ENCODE measurements at places on chromosomes 6 and 20.

DNA sequence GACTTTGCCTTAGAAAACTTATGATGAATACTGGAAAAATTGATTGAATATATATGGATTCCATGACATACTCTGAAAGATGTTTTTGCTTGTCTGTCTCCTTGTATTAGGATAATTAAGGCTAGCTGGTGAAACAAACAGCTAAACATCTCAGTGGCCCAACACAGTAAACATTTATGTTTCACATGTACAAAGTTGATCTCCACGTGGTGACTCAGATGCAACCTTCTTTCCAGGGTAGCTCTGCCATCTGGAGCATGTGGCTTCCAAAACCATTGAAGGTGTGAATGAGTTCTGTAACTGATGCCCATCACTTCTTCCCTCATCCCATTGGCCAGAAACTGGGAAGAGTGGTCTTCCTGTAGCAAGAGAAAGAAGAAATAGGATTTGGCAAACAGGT, 196.3 kb downstream of the TSHZ2 start:
- DNase-seq: no peak

GRCh38 chr20:12110711-12111110, 193.0 kb downstream of the BTBD3 start:
- no peak for DNase-seq

DNA sequence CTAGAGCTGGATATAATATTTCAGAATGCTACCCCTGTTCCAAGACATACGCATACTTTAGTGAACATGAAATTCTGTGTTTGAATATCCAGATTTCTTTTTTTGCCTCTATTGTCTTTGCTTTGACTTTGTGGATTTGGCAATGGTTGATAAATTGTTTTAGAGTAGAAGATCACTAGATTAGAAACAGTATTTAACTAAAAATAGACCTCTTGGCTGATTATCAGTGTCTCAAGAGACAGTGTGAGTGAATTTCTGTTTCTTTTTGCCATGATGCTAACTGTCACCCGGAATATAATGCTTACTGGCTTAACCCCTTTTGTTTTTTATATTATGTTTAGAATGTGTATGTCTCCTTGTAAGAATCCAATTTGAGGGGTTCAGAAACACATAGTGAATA, 102.5 kb downstream of the PLCB1 start:
- no peak for DNase-seq

GRCh38 chr6:111748231-111748647, 125.0 kb downstream of the FYN start:
- DNase-seq: no peak

DNA sequence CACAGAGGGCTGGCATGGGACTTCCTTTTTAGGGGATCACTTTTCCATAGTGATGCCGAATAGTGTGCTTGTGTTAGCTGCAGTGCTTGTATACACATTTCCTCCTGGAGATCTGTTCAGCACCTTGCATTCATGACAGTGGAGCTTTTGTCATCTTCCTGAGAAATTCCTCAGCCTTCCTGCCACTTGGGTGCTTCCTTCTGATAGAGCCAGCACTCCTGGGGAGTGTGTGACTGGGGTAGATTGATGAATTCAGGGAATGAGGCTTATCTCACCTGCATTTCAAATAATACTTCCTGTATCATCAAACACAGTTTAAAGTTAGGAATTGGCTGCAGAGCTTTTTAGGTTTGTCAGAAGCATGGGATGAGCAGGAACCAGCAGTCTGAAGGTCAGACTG, 48.8 kb upstream of the SCGN start:
- no peak for DNase-seq

DNA sequence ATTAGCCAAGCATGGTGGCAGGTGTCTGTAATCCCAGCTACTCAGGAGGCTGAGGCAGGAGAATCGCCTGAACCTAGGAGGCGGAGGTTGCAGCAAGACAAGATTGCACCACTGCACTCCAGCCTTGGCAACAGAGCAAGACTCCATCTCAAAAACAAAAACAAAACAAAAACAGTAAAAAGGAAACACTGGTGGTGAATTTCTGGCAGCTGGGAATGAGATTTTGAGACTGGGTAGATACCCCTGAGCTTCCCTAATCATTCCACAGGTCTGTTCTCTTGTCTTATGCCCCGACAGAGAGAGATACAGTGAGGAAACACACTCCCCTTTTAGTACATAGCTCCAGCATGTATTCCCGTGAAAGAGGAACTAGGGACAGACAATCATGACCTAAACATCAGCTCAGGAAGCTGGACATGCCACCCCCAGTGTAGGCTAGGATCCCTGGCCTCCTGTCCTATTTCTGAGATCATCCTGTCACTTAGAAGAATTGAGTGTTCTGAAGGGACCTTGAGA, 9.6 kb downstream of the MAN1A1 start:
- no peak for DNase-seq

GRCh38 chr20:43842126-43843020, 72.3 kb upstream of the TOX2 start:
- no peak for DNase-seq

DNA sequence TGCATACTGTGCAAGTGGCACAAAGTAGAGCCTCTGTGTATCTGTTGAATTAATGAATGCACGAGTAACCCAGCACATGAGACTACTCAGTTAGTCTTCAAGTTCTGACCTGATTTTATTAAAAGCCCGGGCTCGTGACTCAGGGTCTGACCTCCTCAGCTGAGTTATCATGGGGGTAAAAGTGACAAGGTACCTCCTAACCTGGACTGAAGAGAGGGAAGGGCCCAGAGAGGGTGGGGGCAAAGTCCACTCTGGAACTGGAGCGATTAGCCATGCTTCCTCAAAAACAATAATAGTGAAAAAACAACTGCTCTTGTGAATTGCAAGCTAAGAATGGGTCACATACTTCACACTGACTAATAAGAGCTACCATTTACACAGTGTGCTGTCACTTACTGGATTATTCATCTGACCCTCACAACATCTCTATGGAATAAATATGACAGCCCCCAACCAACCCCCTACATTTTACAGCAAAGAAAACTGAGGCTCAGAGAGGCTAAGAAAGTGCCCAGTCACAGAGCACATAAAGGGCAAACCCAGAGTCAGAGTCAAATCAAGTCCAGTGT, 26.7 kb downstream of the TRERF1 start:
- no peak for DNase-seq

- DNase-seq: no peak
These were observed 370.1 kb upstream of the MMS22L start for GRCh38 chr6:97653076-97653475.

DNA sequence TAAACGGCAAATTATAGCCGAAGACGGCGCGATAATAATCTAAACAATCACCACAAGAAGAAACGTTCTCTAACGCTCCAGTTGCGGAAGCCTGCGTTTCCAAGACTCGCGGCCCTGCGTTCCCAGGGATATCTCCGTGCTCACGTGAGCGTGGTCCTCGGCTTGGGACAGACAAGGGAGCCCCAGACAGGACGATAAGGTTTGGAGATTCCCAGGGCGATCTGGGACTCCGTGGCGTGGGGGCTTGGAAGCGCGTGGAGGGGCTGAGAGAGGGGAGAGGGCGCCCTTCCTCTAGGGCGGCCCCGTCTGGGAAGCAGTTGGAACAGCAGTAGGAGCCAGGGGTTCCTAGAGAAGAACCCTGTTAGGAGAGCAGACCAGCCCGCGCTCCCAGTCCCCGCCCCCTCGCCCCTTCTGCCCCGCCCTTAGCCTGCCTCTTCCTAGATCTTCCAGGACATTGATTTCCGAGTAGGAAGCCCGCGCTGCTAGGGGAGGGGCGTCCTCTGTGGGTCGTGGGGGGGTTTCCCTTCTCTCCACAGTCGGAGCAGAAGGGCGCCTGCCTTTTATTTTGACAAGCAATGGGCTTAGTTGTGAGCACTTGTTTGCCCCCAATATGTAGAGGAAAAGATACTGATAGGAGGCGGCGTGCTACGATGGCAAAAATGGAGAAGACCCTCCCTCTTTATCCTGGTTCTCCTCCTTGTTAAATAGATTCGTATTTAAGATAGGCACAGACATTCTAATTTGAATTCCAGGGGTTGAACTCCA, 10.6 kb downstream of the NRN1 start:
- no peak for DNase-seq

DNA sequence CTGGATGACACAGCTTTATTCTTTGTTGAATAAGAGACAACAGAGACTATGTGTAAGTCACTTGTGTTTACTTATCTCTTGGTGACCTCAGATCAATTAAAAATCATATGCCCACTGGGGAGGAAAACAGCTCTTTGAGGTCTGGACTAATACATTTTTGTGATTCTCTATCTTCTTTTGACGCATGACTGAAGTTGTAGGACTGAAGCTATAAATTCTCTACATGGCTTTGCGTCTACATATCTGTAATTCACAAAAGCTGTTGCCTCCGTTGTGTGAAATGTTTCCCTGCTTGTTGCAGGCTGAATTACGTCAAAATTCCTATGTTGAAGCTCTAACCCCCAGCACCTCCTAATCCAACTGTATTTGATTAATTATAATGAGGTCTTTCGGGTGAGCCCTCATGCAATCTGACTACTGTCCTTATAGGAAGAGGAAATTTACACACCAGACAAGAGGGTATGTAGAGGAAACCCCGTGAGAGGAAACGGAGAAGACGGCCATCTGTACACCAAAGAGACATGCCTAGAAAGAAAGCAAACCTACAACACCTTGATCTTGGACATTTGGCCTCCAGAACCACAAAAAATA, 481.6 kb downstream of the PRKN start:
- no peak for DNase-seq

GRCh38 chr6:53811082-53811481, 16.3 kb downstream of the LRRC1 start:
- no peak for DNase-seq

DNA sequence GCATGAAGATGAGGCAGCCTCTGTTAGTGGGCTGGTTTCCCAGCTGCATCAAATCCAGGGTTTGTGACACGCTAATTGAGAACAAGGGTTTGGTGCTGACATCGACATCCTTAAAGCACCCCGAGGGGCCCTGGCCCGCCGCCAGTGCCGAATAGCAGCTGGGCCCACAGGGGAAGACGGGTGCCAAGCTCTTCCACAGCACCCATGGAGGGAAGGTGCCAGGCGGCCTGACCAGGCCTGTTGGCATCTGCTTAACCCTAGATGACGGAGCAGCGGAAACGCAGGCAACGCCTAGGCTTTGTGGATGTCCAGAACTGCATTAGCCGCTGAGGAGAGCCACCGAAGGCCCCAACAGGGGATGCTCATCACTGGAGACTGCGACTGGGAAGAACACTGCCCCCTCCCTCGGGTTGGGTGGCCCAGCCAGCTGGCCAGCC, 16.0 kb downstream of the UQCC2 start:
- no peak for DNase-seq

DNA sequence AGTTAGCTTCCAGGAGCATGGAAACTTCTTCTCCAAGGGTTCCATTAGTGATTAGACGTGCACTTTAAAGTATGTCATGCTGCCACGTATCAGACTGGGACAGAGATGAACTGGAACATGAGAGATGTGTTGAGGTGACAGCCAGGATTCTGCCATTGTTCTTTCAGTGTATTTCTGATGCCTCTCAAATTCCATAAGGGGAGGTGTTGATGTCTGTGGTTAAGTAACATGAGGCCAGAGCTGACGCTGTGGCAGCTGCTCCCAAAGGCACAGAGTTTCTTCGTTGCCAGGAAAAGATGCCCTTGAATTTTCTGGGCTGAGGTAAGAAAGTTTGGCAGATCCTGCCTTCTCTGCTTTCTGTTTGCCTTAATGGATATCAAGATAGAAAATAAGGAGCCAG, 63.5 kb downstream of the TRMT6 start:
- DNase-seq: no peak

DNA sequence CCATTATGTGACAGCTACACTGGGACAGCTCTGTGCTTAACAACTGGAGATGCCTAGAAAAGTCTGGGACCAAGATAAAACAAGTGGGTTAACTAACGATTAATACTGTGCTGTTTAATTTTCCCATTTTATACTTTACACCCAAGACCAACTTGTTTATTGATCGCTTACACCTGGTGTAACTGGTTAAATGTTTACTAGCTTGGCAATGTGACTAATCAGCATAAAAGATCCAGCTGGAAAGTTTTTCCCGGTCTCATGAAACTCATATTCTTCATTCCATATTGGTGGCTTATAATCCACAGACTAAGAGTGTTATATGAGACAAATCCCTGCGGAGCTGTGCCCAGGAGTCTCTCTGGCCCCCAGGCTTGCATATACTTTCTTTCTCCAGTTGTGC, 101.7 kb upstream of the GJE1 start:
- DNase-seq: no peak

DNA sequence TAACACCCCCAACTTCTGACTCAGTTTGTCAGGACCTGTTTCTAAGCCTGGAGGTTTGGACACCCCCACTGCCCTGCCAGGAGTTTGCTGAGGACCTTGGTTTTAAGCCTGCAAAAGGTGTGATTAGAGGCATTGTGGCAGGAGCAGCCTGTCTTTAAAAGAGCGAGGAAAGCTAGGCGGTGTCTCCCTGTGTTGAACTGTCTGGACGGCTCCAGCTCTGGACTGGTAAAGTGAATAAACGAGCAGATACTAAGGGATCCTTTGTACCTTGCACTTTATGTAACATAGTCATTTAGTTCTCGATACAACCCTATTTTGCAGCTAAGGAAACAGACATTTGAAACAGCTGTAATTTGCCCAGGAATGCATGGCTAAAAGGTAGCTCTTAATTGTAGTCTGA, 14.4 kb downstream of the FAM83D start:
- no peak for DNase-seq

DNA sequence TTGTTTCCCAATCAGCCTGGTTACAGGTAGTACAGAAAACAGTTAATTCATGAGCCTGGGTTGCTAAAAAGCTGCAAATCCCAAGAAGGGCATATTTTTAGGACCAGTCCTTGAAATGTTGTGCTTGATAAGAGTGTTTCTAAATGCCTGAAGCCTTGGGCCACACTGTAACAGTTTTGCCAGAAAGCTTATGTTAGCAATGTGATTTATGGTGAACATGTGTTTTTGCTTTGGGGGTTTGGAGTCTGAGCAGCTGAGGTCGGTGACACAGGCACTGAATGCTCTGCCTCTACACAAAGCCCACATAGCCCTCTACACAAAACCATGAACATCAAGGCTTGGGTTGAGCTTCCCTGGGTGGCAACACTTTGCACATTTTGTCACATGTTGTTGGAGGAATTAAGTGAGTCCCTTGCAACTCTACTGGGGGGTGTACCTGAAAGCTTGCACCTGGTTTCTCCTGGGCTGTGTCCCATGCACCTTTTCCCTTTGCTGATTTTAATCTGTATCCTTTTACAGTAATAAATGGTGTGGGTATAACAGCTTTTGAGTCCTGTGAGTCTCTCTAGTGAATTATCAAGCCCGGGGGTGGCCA, 22.2 kb downstream of the AHI1 start:
- no peak for DNase-seq

DNA sequence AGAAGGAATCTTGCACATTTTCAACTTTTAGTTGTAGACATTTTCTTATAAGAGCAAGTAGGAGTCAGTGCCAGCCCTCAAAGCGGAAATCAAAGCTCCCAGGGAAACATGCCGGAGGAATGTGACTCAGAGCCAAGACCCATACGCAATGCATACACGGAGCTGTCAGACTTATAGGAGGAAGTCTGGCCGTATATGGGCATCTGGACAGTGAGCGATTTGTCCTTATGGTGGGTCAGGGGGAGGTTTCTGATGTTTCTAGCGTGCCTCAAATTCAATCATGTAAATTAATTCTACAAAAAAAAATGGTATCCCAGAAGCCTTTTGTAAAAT, 3.6 kb upstream of the CCN2 start:
- no peak for DNase-seq

GRCh38 chr20:5342021-5342420, 25.3 kb upstream of the PROKR2 start:
- no peak for DNase-seq

- DNase-seq: no peak
These were observed 456.8 kb upstream of the GJE1 start for GRCh38 chr6:141675957-141676356.

GRCh38 chr6:107715550-107716321, 108.4 kb downstream of the SCML4 start:
- no peak for DNase-seq
